Stimulated activated CD8-positive, alpha-beta memory T cell treated with anti-CD3 and anti-CD28 coated beads, Interleukin-2, amount 100 ng/mL, for 1 hour (primary cell): ENCODE measurements at places on chromosomes 2 and 18.

GRCh38 chr2:113167115-113167932, 6.4 kb upstream of the PSD4 start:
- DNase-seq: no peak

DNA sequence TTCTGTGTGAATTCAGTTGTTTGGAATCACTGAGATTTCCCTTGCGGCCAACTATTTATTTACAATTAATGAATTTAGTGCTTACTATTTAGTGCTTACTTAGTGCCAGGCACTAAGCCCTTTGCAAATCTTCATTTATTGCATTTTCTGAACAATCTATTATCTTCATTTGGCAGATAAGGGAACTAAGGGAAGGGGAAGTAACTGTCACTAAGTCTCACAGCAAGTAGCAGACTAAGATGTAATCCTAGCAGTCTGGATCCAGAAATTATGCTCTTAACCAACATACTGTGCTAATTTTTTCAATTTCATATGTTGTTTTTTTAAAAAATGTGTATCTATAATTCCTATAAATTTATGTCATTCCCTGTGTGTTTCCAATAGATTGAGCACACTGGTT, 214.4 kb upstream of the EPC2 start:
- no peak for DNase-seq

- no peak for DNase-seq
Observed at GRCh38 chr2:26678035-26678434, 14.5 kb upstream of the KCNK3 start.

GRCh38 chr2:239548451-239548871, 147.6 kb upstream of the HDAC4 start:
- peak; percentile 24 for DNase-seq

DNA sequence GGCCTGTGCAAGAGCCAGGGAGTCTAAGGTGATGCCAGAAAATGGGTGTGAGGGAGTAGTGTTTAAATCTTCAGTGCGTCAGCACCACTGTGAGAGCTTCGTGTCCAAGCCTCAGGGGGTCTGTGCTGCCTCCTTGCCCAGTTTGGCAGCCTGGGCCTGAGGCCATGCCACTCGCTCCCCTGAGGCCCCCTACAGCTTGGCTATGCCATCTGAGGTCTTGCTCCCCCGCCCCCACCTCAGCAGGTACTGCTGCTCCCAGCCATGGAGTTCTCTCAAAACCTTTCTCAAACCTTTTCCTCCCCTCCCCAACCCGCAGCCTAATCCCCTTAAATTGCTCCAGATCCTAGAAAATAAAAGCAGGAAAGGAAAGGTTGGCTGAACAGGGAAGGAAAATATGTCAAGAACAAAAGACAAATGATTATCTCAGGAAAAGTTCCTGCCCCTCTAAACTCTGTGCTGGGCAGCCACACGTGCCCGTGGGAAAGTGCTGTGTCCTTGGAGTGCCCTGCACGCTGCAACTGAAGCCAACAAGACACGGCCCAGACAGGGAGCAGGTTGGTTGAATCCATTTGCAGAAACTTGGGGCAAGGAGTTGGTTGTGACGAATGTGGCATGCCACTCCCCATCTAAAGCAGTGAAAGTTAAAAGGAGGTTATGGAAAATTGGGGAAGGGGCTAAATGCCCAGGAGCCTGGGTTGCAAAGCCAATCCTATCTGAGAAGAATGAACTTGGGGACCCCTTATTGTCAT, 61.2 kb downstream of the ATOH8 start:
- no peak for DNase-seq

- DNase-seq: no peak
Observed at GRCh38 chr18:12079491-12080237, 14.0 kb upstream of the ANKRD62 start.

- no peak for DNase-seq
Observed at GRCh38 chr2:219625179-219625578, 2.3 kb upstream of the SLC4A3 start.

DNA sequence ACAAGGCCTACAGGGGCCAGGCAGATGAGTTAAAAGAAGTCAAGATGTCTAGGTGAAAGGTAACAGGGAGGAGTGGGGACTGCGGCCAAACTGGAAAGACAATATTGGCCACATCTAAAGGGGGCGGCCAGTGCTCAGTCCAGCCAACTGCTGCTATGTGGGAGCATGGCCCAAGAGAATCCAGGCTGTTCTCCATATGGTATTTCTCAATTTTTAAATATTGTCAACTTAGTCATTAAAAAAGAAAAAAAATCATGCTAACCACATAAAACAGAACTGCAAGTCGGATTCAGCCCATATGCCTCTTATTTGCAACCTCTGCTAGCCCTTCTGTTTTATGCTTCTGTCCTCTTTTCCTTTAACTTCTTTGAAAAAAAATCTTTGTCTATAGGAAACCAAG, 14.8 kb downstream of the TRABD2A start:
- no peak for DNase-seq

DNA sequence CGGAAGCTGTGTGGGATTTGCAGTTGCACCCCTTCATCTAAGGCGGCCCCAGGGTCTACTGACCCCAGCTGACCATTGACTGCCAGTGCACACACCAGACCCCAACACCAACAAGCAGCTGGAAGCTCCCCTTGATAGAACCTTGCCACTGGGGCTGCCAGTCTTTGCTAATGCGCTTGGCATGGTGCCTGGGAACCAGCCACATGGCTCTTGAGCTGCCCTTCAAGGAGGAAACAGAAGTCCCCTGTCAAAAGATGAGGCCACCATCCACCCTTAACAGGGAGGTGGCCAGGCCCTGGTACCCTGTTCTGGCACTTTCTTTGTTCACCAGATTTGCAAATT, 8.6 kb downstream of the ALPI start:
- DNase-seq: no peak

- DNase-seq: no peak
Observed at GRCh38 chr18:9513971-9514512, 38.7 kb downstream of the RALBP1 start.

GRCh38 chr18:3279201-3280185, 17.6 kb downstream of the MYL12B start:
- DNase-seq: no peak

DNA sequence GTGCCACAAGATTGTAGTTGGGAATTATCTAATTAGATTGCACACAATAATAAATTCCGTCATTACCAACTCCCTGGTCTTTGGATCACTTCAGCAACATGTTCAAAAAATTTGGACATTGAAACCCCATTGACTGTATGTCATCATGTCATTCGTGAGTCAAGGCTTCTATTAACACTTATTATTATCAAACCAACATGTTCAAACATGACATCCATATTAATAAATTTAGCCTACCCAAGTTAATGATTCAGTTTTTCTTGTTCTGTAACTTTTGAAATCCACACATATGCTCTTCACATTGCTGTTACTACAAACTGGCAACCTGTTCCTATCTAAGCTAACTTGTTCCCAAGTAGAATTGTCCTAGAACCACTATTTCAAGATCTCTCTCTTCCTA, 1142.7 kb upstream of the SLC39A10 start:
- DNase-seq: no peak

DNA sequence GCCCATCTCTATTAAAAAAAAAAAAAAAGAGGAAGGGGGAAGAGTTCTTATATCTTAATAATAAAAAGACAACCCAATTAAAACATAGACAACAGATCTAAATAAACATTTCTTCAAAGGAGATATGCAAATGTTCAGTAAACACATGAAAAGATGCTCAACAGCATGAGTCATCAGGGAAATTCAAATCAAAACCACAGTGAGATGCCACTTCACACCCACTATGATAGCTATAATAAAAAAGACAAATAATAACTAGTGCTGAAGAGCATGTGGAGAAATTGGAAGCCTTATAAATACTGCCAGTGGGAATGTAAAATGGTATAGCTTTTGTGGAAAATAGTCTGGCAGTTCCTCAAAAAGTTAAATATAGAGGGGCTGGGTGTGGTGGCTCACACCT, 61.5 kb upstream of the CYP20A1 start:
- DNase-seq: no peak

DNA sequence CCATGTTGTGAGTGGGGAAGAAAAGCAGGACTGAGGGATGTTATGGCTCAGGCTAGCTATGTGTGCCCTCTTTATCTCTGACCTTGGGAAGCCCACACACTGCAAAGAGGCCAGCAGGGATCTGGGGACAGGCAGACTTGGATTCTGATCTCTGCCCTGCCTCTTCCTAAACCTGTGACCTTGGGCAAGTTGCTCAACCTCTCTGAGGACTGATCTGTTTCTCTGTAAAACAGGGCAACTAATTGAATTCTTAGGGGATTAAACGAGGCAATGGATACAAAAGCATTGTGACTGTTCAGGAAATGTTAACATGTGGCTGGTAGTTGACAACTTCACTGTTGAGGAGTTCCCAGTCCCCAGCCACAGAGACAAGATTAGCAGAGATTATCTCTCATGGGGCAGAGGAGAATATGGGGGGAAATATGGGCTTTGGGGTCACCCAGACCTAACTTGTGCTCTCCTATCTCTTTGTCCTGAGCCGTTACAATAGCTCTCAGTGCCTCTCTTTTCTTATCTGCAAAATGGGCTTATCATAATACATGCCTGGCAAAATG, 184.7 kb upstream of the GLI2 start:
- no peak for DNase-seq

- DNase-seq: no peak
Observed at GRCh38 chr2:176751314-176752227, 461.0 kb upstream of the HNRNPA3 start.

- no peak for DNase-seq
Observed at GRCh38 chr2:17373041-17373440, 145.2 kb downstream of the RAD51AP2 start.

- no peak for DNase-seq
Observed at GRCh38 chr2:29557268-29557667, 364.1 kb downstream of the ALK start.

DNA sequence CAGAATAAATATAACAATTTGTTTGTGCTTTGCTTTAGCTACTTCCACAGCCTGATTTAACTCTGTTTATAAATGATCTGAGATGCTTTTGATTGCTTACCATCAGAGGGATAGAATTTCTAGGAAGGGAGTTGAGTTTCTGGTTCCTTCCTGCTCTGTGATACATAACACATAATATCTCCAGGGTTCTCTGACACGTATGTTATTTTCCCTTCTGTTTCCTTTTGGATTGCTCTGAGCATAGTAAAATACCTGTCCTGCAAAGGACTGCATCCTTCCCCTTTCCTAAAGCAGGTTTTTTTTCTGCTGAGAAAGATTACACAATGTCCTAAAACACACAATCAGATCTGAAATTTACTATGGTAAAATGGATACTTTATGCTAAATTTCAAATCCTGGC, 76.1 kb downstream of the CABYR start:
- DNase-seq: no peak

DNA sequence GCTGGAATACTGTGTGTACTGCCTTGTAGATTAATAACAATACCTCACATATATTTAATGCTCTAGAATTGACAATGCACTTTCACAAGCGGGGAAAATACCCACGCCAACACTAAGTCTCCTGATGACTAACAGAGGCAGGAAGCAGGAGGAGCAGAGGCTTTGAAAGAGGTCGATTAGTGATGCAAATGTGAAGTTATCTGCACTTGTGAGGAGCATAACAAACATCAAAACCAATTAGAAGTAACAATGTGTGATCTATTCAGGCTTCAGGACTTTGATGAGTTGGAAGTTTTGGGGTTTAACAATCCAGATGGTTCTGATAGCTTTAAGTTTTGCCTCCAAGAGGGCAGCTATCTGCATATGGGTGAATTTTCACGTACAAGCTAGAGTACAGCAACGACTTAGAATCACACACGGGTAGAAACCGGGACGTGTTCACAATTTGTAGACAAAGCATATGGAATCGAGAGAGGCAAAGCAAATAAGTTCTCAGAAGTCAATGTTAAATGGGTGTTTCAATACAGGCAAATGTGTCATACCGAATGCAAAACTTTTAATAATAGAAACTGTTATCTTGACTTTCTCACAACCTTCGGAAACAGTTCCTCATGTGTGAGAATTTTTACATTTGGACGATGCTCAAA, 114.5 kb downstream of the METTL8 start:
- no peak for DNase-seq

- DNase-seq: no peak
Observed at GRCh38 chr2:212538305-212539071, at the start of gene ERBB4. Gene ERBB4 (minus strand): TSS chr2:212538802. CDS start chr2:212538530, 272 bp downstream.

- no peak for DNase-seq
Observed at GRCh38 chr18:1965541-1965940, 605.8 kb downstream of the METTL4 start.

- no peak for DNase-seq
Observed at GRCh38 chr18:58527952-58528287, 101.0 kb downstream of the ALPK2 start.

DNA sequence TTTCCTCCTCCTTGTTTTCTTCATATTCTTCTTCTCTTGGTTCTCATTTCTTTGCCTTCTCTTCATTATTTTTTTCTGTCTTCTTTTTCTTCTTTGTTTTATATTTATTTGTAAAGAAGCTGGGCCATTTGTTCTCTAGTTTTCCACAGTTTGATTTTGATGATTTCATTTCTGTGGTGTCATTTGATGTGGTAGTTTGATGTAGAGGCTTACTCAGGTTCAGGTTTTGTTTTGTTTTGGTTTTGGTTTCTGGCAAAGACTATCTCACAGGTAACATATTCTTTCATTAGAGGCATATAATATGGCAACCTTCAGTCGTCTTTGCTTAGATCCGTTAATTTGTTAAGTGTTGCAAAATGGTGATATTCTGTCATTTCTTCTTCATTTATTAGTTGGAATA, 75.3 kb downstream of the BABAM2 start:
- DNase-seq: no peak

- DNase-seq: no peak
Observed at GRCh38 chr18:55775972-55776371, 188.0 kb upstream of the TCF4 start.

- DNase-seq: no peak
Observed at GRCh38 chr2:186820303-186820702, 28.7 kb downstream of the ZSWIM2 start.

DNA sequence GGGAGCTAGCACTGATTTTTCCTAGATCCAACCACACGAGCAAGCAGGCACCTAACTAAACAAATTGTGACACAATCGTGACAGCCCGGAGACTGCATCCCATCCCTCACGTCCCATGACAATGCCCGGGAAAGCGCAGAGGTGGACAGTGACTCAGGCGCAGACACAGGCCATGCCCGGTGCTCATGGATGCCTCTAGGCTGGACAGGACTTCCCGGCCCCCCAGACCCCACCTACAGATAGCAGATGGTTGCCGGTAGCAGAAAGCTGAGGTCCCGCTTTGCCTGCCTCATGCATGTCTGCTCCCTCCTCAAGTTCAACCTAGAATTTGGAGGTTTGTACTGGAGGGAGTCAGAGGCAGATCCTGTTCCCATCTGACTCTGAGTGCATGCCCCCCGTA, 81.0 kb downstream of the TPO start:
- no peak for DNase-seq

GRCh38 chr2:174846218-174846617, 81.9 kb upstream of the CHRNA1 start:
- no peak for DNase-seq

DNA sequence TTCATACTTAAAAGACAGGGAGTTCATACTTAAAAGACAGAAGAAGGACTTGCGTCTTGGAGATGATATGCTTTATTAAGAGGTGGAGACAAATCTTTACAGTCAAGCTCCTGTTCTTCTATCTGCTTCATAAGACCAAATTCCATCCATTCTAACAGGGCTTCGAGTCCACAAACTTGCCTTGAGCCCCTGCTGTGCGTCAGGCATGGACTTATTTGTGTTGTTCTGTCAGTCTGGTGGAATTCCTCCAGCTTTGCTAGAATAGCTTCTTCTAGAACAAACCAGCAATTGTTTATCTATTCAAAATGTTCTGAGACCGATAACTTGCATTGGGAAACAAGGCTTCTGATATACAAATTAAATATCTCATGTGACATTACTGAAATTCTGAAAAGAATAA, 73.9 kb upstream of the SOX11 start:
- DNase-seq: no peak

- DNase-seq: no peak
Observed at GRCh38 chr18:58305792-58306191, 261.8 kb downstream of the NEDD4L start.
